Activated CD8-positive, alpha-beta T cell treated with anti-CD3 and anti-CD28 coated beads for 36 hours (primary cell): ENCODE measurements at places on chromosomes 3 and 15. TPM values are rescaled to one million over a fixed set of nuclear protein-coding genes. Genes with fewer than 3 reads are reported as not detected.

Gene DUOX2
- total RNA-seq, result 0.18 TPM

Gene CHRNA3
- not detected for total RNA-seq

Gene OR5K2
- not detected for total RNA-seq

Gene CPNE9
- not detected for total RNA-seq

Gene OXTR
- total RNA-seq, result 1.1 TPM

Gene MON1A
- total RNA-seq, result 6.9 TPM
